Cardiac septum (tissue), 1 donor: ENCODE measurements at places on chromosomes 1 and 21. TPM values are rescaled to one million over a fixed set of nuclear protein-coding genes. Genes with fewer than 3 reads are reported as not detected.

DNA sequence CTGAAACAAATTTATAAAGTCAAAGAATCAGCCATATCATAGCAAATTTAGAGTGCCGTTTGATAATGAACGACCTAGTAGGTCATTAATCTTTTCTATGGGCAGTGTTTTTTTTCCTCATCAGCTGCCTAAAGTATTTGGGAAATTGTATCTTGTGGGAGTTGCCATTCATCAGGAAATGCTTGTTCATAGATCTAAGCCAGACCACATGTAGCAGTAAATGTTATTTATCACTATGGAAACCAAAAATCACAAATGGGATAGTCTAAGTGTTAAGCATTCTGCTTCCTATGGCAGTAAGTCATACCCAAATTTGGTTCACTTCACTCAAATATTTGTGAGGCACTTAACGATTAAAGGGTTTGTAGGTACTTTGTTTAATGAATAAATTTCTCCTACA lies 52.9 kb downstream of the LRRC8D start:
- DNase-seq = no peak

GRCh38 chr1:53409233-53409632 lies 50.0 kb upstream of the DMRTB1 start:
- no peak for DNase-seq

DNA sequence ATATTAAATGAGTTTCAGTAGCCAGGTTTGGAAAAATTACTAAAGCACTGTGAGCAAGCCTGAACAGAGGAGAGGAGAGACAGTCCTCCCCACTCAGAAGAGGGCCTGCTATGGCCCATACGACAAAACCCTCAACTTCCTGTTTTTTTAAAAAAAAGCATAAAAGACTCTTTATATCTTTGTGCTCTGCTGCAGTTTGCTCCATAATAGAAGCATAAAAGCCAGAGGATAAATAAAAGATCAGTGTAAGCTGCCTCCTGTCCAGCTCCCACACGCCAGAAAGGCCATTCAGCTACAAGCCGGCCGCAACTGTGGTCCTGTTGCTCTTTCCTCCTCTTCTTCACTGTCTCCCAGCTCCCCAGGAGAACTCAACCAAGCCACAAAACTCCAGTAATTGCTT lies 37.8 kb downstream of the NID1 start:
- DNase-seq = no peak

- peak; percentile 86 for DNase-seq
Measured at GRCh38 chr1:8987881-8988617, 38.2 kb downstream of the SLC2A7 start.

- no peak for DNase-seq
Measured at GRCh38 chr1:243316366-243316989, 60.6 kb downstream of the SDCCAG8 start.

- no peak for DNase-seq
Measured at GRCh38 chr1:67722292-67722944, 37.4 kb downstream of the GADD45A start.

DNA sequence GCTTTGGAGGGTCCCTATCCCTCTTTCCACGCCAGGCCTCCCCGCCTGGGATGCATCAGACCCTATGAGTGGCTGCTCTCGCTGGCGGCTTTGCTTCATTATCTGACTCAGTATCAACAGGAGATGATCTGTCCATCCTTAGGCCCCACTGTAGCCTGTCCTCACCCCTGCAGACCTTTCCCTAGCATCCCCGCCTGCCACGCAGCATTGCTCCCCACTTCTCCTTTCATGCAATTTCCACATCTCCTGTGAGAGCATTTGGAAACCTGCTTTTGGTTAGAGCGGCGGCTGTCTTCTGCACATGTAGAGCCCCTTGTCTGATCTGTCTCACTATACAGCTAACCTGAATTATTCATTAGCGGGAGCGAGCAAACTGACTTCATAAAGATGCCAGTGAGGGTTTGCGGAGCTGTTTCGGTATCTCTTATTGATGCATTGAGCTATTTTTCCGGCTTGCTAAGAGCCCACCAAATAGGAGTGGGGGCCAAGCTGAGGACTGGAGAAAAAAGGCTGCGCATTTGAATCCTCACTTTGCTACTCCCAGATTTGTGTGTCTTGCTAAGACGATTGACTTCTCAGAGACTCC lies 40.0 kb upstream of the ATP2B4 start:
- no peak for DNase-seq

- DNase-seq = no peak
Measured at GRCh38 chr1:248521856-248522255, 14.0 kb downstream of the OR2G6 start.

The IL22RA1 gene
- 0.35 TPM for total RNA-seq

The UTS2 gene
- not detected for total RNA-seq

The CHIT1 gene
- not detected for total RNA-seq

The RAB29 gene
- total RNA-seq = 21.3 TPM

- DNase-seq = no peak
Measured at GRCh38 chr1:22976461-22977243, 4.0 kb upstream of the LACTBL1 start.

The DMBX1 gene
- total RNA-seq = not detected
